ENCODE measurements at places on chromosomes 11 and 22.
A peak's percentile ranks its signal among the peaks of the same experiment; 100 is the strongest.

DNA sequence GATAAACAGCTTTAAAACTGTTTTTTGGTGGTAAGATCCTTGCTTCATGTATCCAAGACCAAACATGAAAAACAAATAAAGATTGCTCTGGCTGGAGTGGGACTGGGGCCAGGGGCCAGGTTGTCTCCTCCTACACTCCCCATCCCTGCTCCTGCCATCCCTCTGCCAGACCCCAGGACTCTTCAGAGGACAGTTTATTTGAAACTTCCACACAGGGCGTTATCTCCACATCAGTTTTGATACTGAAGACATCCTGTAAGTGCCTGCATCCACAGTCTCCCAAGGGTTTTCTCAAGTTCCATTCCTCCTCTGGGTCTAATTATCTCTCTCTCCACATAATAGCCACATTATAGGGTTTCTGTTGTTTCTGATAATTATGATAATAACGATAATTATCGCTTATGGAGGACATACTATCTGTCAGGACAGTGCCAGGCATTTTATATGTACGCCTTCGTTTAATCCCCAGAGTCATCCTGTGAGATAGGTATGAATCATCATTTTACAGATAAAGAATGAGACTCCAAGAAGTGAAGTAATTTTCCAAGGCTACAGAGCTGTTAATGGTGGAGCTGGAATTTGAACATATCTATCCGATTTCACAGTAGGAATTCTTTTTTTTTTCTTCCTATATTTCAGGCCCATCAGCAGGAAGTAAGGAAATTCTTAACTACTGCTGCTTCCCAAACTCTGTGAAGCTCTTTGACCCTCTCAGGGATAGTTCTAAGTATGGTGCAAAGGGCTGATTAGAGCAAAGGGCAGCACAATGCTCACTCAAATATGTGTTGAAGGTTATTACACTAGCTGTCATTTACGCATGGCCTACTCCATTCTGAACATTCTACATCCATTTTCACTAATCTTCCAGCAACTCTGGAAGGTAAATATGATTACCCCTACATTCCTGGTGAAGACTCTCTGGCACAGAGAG is 488.0 kb upstream of the CCDC90B start:
- peak; percentile 21 for DNase-seq

DNA sequence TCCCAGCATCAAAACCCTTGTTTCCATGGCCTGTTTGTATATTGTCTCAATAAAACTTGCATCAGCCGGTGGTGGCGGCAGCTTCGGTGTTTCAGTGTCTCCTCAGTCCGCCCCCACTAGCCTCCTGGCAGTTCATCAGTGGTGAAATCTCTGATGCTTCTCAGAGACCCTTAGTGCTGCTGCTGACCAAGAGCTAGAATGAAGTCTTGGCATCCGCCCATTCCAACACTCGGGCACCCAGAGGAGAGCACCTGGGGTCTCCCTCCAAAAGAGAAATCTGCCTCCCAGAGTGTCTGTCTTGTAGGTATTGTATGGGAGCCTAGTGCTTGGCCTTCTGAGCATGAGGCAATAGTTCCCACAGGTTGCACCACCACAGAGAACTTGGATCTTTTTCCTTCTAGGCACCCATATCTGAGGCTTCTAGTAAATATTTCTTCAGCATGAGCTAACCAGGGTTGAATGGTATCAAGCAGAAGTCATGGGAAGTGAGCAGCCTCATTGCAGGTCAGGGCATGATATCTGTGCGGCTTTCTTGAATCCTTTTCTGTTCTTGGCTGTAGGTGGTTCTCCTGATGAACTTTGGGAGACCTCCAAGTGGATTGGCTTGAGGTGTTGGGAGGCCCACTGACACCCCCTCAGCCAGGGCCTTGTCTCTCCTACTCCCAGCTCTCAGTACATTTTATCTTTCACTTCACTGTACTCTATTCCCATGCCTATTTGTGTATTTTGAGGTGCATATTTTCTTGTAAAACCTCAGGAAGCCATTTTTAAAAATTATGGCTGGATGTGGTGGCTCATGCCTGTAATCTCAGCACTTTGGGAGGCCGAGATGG is 13.2 kb upstream of the AIFM3 start:
- DNase-seq = no peak

- DNase-seq = no peak
These were observed 29.4 kb upstream of the TMEM86A start for GRCh38 chr11:18669219-18669596.

DNA sequence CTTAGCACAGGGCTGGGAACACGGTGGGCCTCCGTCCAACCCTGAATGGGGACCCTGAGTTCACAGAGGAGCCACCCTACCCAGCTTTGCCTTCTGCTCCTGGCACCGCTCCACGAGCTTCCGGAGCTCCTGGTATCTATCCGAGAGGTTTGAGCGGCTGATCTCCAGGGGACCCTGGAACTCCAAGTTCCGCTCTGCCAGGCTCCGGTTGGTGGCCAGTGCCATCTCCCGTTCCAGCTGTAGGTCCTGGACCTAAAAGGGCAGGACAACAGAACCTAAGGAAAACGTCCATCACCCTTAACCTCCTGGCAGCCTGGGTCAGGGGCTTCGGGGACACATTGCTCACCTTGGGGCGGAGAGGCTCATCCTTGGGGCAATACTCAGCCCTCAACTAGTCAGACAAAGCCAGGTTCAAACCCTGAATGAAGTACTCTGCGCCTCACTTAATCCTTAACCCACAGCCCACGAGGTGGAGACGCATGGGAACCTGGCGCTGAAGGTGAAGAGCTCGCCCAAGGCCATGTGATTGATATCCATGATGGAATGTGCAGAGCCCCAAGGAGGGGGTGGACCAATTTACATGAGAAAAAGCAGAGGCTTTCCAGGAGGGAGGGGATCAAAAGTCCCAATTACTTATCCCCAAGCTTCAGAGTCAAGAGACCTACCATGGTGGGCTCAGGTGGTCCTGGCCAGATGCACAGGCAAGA is 27.1 kb downstream of the VPS37C start:
- no peak for DNase-seq

DNA sequence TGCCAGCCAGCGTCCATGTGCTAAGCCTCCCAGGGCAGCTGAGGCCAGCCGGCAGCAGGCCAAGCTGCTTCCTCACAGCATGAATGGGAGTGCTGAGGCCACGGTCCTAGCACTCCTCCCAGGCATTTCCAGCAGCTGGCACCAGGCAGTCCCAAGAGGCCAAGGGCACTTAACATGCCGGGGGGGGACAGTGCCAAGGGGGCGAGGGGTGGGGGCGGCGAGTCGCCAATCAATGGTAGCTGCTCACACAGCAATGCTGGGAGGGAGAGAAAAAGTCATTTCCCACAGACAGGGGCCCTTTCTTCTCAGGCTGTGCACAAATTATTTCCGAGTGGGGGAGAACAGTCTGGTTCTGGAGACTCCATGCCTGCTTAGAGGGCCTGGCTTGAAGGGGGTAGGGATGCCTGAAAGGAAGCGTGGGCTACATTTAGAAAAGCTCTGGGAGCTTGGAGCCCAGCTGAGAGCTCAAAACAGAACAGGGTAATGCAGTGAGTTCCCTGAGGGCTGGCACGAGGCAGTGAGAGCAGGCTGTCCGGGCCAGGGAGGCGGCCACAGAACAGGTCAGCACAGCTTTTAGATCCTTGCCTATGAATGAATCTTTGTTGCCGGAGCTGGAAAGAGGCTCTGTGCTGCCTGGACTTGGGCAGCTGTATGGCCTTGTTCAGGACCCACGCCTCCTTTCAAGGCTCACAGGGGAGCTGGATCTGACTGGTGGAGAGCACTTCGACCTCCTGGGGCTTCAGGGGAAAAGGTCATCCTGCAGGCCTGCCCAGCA is 14.4 kb upstream of the TBC1D10A start:
- DNase-seq = no peak

GRCh38 chr11:110425751-110426545 is 3.8 kb upstream of the FDX1 start:
- DNase-seq = no peak

DNA sequence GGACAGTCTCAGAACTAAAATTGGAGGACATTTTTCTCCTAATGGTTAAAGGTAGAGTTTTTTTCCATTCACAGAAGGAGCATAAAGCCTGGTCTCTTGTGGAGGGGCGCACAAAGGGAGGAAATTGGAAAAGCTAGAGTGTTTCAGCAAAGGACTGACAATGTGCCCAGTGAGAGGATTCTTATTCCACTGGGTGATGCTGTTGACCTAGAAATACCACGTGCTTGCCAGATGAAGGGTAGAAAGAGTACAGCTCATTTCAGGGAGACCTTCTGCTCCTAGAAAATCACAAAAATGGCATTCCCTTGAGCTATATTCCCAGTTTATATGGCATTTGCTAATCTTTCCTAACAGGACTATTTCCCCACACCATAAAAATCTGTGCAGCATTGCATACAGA is 21.1 kb downstream of the MS4A6E start:
- DNase-seq = no peak

GRCh38 chr11:33225371-33225770 is 31.8 kb upstream of the HIPK3 start:
- DNase-seq = no peak

DNA sequence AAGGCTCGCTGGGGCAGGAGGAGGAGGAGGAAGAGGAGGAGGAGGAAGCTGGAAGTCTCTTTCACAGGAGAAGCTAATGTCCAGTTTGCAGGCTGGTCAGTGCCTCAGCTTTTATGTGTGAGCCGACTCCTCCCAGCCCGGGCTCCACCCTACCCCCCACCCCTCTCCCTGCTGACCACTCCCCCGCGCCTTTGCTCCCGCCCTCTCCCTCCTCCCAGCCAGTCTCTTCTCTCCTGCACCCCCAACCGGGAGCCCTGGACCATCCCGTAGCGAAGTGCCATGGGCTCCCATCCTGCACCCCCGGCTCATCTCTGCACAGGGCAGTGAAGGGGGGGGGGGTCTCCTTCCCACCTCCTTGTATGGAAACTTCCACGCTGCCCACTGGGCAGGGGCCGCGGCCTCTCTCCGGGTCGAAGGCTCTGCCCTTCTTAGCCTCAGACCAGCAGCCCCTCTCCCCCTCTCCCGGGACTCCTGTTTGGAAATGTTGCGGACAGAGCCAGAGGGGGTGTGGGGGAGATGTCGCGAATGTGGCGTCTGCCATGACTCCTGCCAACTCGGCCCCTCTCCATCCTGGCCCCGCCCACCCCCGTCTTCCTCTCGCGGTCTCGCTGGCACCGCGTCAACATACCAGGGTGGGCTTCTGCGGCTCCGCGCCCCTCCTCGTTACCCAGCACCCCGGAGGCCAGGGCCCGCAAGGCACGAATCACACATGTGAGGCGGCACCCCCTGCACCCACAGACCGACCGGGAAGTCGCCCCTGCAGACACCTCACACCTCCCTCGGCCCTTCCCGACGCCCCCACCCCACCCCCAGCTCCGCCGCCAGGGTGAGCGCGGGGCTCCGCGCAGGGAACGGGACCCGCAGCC is 1.8 kb downstream of the IGF2 start:
- peak; percentile 30 for DNase-seq

GRCh38 chr22:43036282-43036829 is 21.4 kb upstream of the PACSIN2 start:
- DNase-seq = no peak

GRCh38 chr22:37190262-37190780 is 2.3 kb upstream of the C1QTNF6 start:
- DNase-seq = no peak

GRCh38 chr11:86621854-86622253 is 50.6 kb downstream of the ME3 start:
- no peak for DNase-seq

DNA sequence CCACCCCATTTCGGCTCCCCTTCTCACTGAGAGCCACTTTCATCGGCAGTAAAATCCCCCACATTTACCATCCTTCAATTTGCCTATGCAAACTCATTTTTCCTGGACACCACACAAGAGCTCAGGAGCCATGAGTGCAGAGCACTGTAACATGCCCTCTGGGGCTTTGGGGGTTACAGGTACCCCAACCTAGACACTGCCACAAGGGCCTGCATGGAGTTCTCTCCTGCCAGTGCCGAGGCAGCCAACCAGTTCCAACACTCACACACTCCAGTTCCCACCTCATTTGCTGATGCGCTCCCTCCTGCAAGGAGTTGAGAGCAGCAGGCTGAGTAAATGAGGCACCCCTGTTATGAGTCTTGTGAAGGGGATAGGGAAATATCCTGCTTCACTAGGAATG is 76.1 kb downstream of the SMCO4 start:
- DNase-seq = no peak

DNA sequence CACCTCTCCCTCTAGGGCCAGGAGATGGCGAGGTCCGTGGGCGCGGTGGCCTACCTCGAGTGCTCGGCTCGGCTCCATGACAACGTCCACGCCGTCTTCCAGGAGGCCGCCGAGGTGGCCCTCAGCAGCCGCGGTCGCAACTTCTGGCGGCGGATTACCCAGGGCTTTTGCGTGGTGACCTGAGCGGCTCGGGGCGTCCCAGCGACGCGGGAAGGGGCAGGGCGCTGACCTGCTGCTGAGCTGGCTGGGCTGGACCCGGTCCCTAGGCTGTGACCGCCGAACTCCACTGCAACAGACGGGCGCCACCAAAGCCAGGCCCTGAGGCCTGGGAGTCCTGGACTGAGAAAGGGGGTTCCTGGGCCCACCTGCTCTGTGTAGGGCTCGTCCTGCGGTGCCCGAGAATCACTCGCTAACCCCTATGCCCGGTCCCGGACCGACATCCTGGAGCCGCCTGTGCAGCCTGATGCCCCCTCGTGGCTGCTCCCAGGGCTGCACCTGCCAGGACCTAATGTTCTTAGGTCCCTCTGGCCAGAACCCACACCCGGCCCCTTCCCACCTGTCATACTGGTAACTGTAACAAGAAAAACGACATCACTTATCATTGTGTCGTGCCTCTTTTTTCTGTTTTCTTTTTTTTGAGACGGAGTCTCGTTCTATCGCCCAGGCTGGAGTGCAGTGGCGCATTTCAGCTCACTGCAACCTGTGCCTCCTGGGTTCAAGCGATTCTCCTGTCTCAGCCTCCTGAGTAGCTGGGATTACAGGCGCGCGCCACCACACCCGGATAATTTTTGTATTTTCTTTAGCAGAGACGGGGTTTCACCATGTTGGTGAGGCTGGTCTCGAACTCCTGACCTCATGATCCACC is 15.0 kb downstream of the RHOD start:
- peak; percentile 23 for DNase-seq

DNA sequence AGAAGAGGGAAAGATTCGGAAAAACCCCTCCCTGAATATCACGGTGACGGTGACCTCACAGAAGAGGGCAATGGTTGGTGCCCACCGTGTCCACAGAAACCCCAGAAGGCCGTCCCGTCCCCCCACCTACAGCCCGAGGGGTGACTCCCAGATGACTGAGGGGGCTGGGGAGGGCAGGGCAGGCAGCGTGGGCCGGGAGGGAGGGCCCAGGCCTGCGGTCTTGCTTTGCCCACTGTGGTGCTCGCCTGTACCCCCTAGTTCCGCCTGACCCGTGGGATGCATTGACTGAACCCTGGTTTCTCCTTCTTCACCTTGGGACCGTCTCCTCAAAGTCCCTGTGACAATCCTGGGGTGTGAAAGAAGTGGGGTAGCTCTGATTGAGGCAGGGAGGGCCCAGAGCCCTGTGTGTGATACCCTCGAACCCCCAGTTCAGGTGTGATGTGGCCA is 526.7 kb downstream of the BRD1 start:
- DNase-seq = no peak

GRCh38 chr22:20889025-20889704 is 28.0 kb upstream of the CRKL start:
- DNase-seq = no peak

DNA sequence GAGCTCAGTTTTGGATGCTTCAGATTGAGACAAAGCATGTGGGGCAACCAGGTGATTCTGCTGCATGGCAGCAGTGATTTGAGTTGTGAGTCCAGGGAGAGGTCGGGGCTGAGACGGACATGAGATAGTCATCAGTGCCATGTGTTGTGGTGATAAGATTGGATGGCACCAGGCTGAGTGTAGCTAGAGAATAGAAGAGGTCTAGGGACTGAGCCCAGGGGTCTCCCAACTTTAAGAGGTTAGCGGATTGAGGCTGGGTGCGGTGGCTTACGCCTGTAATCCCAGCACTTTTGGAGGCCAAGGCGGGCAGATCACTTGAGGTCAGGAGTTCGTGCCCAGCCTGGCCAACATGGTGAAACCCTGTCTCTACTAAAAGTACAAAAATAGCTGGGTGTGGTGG is 6.3 kb upstream of the CTSD start:
- no peak for DNase-seq
